ENCODE measurements at places on chromosomes 1 and 21. TPM values are rescaled to one million over a fixed set of nuclear protein-coding genes. Genes with fewer than 3 reads are reported as not detected.

DNA sequence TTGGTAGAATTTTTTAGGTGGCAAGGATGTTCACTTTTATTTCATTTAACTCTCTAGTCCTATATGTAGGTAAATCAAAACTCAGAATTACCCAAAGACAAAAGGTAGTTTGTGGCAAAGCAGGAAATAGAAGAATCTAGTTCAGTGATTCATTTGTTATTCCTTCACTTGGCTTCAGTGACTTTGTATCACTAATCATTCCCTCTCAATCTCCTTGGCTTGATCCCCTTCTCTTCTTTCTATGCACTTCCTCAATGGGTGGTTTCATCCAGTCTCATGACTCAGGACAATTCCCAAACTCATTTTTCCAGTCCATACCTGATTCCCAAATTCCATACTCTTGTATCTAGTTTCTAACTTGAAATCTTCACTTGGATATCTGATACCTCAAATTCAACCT lies 64.9 kb downstream of the PRKACB start:
- no peak overlapping the region for H3K27ac ChIP-seq
- peaks cover 5% of the 10 kb centered on the region for H3K36me3 ChIP-seq
- DNase-seq: no peak
- no peaks in the 10 kb centered on the region for H3K4me1 ChIP-seq
- H3K27me3 ChIP-seq: no peaks in the 10 kb centered on the region

DNA sequence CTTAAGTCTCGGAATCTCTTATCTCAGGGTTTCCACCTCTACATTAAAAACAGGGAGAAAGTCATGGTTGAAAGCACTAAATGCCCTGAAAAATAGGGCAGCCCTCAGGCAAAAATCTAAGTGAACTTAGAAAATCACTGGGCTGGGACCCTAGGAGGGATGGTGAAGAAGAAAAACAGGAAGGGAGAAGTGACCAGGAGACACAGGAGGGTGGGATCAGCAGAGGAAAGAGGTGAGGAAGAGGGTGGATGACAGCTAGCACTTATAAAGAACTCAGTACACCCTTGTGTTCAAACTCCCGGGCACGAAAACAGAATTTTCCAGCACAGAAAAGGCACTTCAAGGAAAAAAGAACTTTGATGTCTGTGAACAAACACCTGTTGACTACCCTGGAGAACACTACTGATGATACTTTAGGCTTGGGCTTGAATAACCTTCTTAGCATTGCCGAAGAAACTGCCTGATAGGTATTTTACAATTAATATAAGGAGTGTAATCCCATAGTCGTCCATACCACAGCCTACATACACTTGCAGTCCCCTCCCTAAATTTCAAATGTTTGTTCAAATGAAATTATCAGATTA lies 2.0 kb downstream of the CHML start:
- H3K27ac ChIP-seq: no peak overlapping the region
- H3K36me3 ChIP-seq: no peaks in the 10 kb centered on the region
- no peak for DNase-seq
- H3K27me3 ChIP-seq: no peaks in the 10 kb centered on the region

GRCh38 chr1:95384567-95384966 lies 150.6 kb downstream of the RWDD3 start:
- H3K4me1 ChIP-seq: no peaks in the 10 kb centered on the region
- DNase-seq: no peak
- no peaks in the 10 kb centered on the region for H3K36me3 ChIP-seq
- H3K27ac ChIP-seq: no peak overlapping the region
- H3K27me3 ChIP-seq: no peaks in the 10 kb centered on the region
- H3K4me3 ChIP-seq: no peak overlapping the region

JAM2 gene
- total RNA-seq: 11.9 TPM

SYNC gene
- total RNA-seq: 9.8 TPM

- no peak overlapping the region for H3K27ac ChIP-seq
- H3K36me3 ChIP-seq: no peaks in the 10 kb centered on the region
- H3K4me1 ChIP-seq: no peaks in the 10 kb centered on the region
These were observed 103.8 kb upstream of the FAM78B start for GRCh38 chr1:166270476-166271150.

RUNX1 gene
- 127 TPM for total RNA-seq

OR10Z1 gene
- not detected for total RNA-seq

GRCh38 chr1:67345556-67345955 lies 37.9 kb downstream of the IL12RB2 start:
- H3K4me3 ChIP-seq: no peak overlapping the region
- H3K27ac ChIP-seq: no peak overlapping the region
- no peak for DNase-seq
- H3K4me1 ChIP-seq: no peaks in the 10 kb centered on the region
- H3K36me3 ChIP-seq: no peaks in the 10 kb centered on the region

DNA sequence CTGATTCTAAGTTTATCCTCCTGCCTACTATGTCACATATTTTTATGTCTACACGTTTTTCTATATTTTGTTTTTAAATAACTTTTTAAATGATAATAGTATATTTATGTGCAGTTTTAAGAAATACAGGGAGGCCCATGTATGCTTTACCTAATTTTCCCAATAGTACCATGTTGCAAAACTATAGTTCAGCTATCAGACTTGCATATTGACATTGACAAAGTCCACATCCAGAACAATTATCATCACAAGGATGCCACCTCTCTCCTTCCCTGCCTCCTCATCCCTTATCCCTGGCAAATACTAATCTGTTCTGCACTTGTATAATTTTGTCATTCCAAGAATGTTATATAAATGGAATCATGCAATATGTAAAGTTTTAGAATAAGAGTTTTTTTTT lies 90.9 kb downstream of the CRB1 start:
- H3K27me3 ChIP-seq: no peaks in the 10 kb centered on the region
- no peaks in the 10 kb centered on the region for H3K4me1 ChIP-seq
- H3K4me3 ChIP-seq: no peak overlapping the region
- no peak for DNase-seq
- no peaks in the 10 kb centered on the region for H3K36me3 ChIP-seq

EDN2 gene
- 3.8 TPM for total RNA-seq

GRCh38 chr1:3890389-3891328 lies 9.4 kb downstream of the C1orf174 start:
- DNase-seq: no peak
- no peaks in the 10 kb centered on the region for H3K4me1 ChIP-seq
- H3K4me3 ChIP-seq: no peak overlapping the region
- H3K36me3 ChIP-seq: no peaks in the 10 kb centered on the region
- peak overlapping the region; percentile 65 for H3K27ac ChIP-seq
- H3K27me3 ChIP-seq: no peaks in the 10 kb centered on the region

- no peaks in the 10 kb centered on the region for H3K4me1 ChIP-seq
- H3K36me3 ChIP-seq: no peaks in the 10 kb centered on the region
- peak overlapping the region; percentile 36 for H3K27ac ChIP-seq
- no peak for DNase-seq
- no peak overlapping the region for H3K4me3 ChIP-seq
These were observed 26.6 kb downstream of the UBE4B start for GRCh38 chr1:10059342-10059718.

TCHH gene
- total RNA-seq: 0.15 TPM

LAPTM5 gene
- 70.1 TPM for total RNA-seq

DNA sequence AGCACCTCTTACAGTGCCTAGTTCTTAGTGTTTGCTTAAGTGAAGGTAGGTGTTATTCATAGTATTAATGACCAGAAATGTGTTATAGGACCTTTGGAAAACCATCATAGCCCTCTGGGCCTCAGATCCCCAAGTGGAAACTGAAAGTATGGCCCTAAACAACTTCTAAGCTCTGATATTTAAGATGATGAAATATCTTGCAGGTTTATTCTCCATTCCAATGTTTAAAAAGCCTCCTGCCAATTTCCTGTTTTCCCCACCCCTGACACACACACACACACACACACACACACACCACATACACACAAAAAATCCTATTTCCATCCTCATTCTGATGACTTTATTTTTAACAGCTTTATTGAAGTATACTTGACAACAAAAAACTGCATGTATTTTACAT lies 108.2 kb downstream of the DIRAS3 start:
- DNase-seq: no peak
- H3K27me3 ChIP-seq: no peaks in the 10 kb centered on the region
- H3K36me3 ChIP-seq: no peaks in the 10 kb centered on the region
- no peak overlapping the region for H3K27ac ChIP-seq
- no peak overlapping the region for H3K4me3 ChIP-seq

- DNase-seq: no peak
- peaks cover 7% of the 10 kb centered on the region for H3K27me3 ChIP-seq
- no peak overlapping the region for H3K4me3 ChIP-seq
- no peak overlapping the region for H3K27ac ChIP-seq
- H3K4me1 ChIP-seq: no peaks in the 10 kb centered on the region
These were observed 446.0 kb downstream of the MATN1 start for GRCh38 chr1:30277415-30277814.

- H3K4me1 ChIP-seq: no peaks in the 10 kb centered on the region
- no peaks in the 10 kb centered on the region for H3K27me3 ChIP-seq
- no peak for DNase-seq
These were observed 52.4 kb upstream of the USP1 start for GRCh38 chr1:62384276-62385005.

DNA sequence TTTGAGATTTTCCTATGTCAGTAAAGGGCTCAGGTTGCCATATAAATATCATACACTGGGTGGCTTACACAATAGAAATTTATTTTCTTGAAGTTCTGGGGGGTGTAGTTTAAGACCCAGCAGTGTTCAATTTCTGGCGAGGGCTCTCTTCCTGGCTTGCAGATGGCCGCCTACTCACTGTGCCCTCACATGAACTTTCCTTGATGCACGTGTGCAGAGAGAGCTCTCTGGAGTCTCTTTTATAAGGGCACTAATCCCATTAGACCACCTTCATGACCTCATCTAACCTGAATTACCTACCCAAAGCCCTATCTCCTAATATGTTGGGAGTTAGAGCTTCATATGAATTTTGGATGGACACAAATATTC lies 21.1 kb downstream of the TMEM51 start:
- H3K4me3 ChIP-seq: no peak overlapping the region
- no peaks in the 10 kb centered on the region for H3K36me3 ChIP-seq
- H3K27me3 ChIP-seq: no peaks in the 10 kb centered on the region
- H3K4me1 ChIP-seq: no peaks in the 10 kb centered on the region
- H3K27ac ChIP-seq: peak overlapping the region; percentile 35

DNA sequence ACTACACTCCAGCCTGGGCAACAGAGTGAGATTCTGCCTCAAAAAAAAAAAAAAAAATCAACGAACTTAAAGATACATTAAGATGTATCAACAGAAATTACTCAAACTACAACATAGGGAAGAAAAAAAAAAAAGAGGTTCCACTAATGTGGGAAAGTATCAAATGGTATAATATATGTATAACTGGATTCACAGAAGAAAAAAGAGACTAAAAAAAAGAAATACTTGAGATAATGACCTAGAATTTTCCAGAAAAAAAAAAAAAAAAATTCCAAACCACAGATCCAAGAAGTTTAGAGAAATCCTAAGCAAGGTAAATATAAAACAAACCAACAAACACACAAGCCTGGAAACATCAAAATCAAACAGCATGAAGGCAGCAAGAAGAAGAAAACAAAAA lies 45.5 kb downstream of the EIF4G3 start:
- no peak for DNase-seq
- H3K27ac ChIP-seq: no peak overlapping the region
- no peaks in the 10 kb centered on the region for H3K36me3 ChIP-seq
- no peaks in the 10 kb centered on the region for H3K27me3 ChIP-seq
- H3K4me1 ChIP-seq: no peaks in the 10 kb centered on the region

ZC3H12A gene
- 82.8 TPM for total RNA-seq

GRCh38 chr1:86365896-86366295 lies 30.2 kb downstream of the ODF2L start:
- H3K36me3 ChIP-seq: peaks cover 8% of the 10 kb centered on the region
- no peak for DNase-seq
- H3K4me3 ChIP-seq: no peak overlapping the region

- H3K36me3 ChIP-seq: no peaks in the 10 kb centered on the region
- H3K4me3 ChIP-seq: no peak overlapping the region
- H3K27me3 ChIP-seq: no peaks in the 10 kb centered on the region
- no peak for DNase-seq
- no peaks in the 10 kb centered on the region for H3K4me1 ChIP-seq
- H3K27ac ChIP-seq: no peak overlapping the region
These were observed 351.2 kb downstream of the SMYD3 start for GRCh38 chr1:246155923-246156322.

GRCh38 chr1:24151175-24151533 lies 8.2 kb upstream of the IL22RA1 start:
- H3K4me1 ChIP-seq: no peaks in the 10 kb centered on the region
- no peak overlapping the region for H3K4me3 ChIP-seq
- DNase-seq: no peak
- peak overlapping the region; percentile 76 for H3K27ac ChIP-seq

GRCh38 chr1:114315631-114316030 lies 162.0 kb upstream of the SYT6 start:
- no peak overlapping the region for H3K4me3 ChIP-seq
- H3K27ac ChIP-seq: no peak overlapping the region
- H3K36me3 ChIP-seq: no peaks in the 10 kb centered on the region
- no peaks in the 10 kb centered on the region for H3K4me1 ChIP-seq
- H3K27me3 ChIP-seq: no peaks in the 10 kb centered on the region
- no peak for DNase-seq

GRCh38 chr1:19438516-19439195 lies 46.7 kb downstream of the CAPZB start:
- H3K36me3 ChIP-seq: no peaks in the 10 kb centered on the region
- no peaks in the 10 kb centered on the region for H3K27me3 ChIP-seq
- H3K4me1 ChIP-seq: peaks cover 53% of the 10 kb centered on the region
- DNase-seq: no peak

- H3K27me3 ChIP-seq: no peaks in the 10 kb centered on the region
- no peak for DNase-seq
- no peaks in the 10 kb centered on the region for H3K36me3 ChIP-seq
- no peak overlapping the region for H3K4me3 ChIP-seq
- no peaks in the 10 kb centered on the region for H3K4me1 ChIP-seq
- no peak overlapping the region for H3K27ac ChIP-seq
These were observed 168.3 kb upstream of the DUSP10 start for GRCh38 chr1:221910222-221910621.

DNA sequence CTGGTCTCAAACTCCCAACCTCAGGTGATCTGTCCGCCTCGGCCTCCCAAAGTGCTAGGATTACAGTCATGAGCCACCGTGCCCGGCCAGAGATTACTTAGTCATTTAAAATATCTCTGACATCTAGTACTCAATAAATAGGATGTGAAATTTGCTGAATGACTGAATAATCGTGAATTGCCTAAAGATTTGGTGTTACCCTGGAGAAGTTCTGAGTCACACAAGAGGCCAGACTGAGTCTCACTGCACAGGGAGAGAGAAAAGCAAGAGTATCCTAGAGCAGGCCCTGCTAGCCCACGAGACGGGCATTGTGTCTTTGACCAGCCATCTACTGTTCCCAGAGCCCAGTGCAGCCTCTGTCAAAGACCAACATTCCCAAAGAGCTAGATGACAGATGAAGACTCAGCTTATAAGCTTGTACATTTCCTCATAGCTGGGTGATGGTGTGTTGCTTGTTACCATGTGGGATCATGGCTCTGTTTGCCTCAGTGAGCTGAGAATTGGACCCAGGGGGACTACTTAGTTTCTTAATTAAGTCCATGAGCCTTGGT lies 5.6 kb upstream of the EIF4G3 start:
- H3K27ac ChIP-seq: no peak overlapping the region
- no peak for DNase-seq
- H3K27me3 ChIP-seq: no peaks in the 10 kb centered on the region
- H3K4me3 ChIP-seq: no peak overlapping the region
- no peaks in the 10 kb centered on the region for H3K4me1 ChIP-seq
- no peaks in the 10 kb centered on the region for H3K36me3 ChIP-seq

CRYAA gene
- total RNA-seq: not detected

S100B gene
- total RNA-seq: 61.3 TPM

Measured in breast epithelium (tissue), 4 donors.